Right ventricle myocardium inferior (tissue), 1 donor: ENCODE measurements at places on chromosomes 7 and 10. TPM values are rescaled to one million over a fixed set of nuclear protein-coding genes. Genes with fewer than 3 reads are reported as not detected.

Gene TBXAS1
- total RNA-seq: 6.0 TPM

Gene HOXA7
- total RNA-seq: not detected

- DNase-seq: no peak
Observed at GRCh38 chr7:139532636-139533155, 9.2 kb downstream of the CLEC2L start.

- DNase-seq: no peak
Observed at GRCh38 chr7:4879396-4880081, 4.0 kb downstream of the RADIL start.

GRCh38 chr7:18320971-18321567, 174.5 kb upstream of the HDAC9 start:
- no peak for DNase-seq

GRCh38 chr7:26284477-26284876, 7.2 kb upstream of the SNX10 start:
- no peak for DNase-seq

Gene MUC12
- total RNA-seq: not detected

Gene SPDYE16
- not detected for total RNA-seq

DNA sequence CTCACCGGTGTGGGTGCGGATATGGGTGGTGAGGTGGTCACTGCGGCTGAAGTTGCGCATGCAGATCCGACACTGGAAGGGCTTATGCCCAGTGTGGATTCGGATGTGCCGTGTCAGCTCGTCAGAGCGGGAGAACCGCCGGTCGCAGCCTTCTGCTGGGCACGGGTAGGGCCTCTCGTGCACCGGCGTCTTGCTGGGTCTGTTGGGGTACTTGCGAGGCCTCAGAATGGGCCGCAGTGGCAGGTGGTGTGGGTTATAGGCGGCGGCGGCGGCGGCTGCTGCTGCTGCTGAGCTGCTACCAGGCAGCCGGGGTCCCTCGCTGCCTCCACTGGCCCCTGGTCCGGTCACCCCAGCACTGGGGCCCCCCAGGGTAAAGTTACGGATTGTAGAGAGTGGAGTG, 2.7 kb downstream of the EGR2 start:
- no peak for DNase-seq

DNA sequence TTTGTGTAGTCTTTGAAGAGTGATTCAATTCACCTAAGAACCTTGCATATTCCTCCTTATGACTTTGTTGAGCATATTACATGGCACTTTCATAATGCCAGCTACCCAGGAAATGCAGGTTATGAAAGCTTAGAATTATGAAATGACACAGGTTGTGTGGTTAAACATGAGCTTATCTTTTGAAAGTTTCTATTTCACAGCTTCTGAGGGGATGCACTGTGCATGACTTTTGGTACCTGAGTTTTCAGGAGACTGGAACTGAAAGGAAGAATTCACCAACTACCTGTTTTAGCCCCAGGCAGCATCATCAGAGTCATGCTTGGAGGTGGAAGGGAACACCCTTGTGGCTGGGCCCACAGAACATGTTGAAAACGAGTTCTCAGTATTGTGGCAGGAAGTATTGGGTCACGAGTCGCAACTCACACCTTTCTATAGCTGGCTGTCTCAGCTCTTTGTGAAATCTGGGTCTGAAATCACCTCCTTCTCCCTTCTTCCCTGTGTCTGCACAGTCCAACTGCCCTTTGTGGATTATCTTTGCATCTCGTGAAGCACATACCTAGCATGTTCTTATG, 228.2 kb downstream of the PTEN start:
- DNase-seq: no peak

DNA sequence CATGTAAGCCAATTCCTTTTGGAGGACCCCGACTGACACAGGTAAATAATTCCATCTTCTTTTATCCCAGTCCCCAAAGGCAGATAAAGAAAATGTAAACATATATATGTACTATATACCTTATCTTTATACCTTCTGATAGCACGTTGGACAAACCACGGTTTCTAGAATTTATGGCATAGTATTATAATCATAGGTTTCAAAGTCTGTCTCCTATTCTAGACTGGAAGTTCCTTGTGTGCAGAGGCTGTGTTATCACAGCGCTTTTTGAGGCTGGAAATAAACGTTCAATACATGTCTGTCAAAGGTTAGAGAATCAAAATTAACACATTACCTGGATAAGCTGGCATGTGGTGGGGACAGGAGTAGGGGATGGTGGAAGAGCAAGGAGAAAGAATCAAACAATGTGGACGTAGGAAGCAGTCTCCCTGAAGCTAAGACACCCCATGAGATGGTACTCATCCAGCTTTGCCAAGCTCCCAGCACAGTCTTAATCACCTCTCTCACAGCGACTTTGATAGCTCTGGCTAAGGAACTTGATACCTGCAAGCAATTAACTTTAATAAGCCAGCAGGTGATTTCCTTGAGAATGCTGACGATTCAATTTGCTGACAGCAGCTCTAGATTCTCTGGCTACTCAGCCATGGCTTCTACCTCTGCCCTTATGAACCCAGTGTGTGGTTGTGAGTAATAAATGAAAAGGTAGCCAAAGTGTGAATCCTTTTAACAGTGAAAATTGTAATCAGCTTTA, 208.4 kb upstream of the LRRTM3 start:
- DNase-seq: no peak

DNA sequence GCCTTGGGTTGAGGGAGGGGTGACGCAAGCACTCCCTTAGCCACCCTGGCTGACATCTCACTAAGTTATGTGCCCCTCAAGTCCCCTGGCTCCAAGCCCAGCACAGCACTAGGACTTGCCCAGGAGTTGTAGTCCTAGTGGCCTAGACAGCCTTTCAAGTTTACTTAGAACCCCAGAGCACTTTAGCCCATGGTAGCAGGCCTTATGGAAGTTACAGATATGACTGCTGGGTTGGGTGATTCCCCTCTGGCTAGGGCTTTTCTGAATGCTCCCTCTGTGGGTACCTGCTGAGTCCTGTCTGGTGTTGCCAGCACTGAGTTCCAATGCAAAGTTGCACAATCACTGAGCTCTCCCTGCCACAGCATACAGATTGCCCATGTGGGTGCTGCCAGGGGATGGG, 83.2 kb downstream of the AHCYL2 start:
- peak; percentile 70 for DNase-seq

DNA sequence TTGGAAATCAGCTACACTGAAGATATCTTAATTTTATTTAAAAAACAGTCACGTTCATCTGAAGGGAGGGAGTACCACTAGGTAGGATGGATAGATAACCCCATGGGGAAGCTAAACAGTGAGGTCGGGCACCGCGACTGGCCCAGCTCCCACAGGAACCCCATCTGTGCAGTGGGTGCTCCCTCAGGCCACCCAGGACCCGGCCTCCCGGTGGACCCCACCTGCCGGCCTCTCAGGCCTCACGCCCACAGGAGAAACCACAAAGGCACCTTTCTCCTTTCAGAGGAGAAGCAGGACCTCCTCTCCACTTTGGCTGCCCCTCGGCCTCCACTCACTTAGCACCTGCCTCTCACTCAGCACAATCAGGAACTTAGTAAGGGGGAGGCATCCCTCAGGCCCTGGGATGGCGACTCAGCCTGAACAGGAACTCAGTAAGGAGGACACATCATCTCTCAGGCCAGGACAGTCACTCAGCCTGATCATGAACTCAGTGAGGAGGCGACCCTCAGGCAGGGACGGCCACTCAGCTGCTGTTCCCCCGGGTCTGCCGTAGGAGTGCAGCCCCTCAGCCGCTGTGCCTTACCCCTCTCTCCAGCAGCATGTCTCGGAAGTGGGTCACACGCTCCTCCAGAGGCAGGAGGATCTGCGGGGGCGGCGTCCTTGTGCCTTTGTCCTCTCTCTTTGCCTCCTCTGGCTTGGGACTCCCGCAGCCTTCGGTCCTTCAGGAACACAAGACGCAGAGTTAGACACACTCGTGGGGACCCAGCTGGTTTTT, 195.1 kb downstream of the TCERG1L start:
- no peak for DNase-seq
